Psoas muscle (tissue), 8 donors: ENCODE measurements at places on chromosomes 16 and 17.

GRCh38 chr16:85650135-85650843 lies 37.2 kb downstream of the GSE1 start:
- no peak for DNase-seq

- DNase-seq, result no peak
Observed at GRCh38 chr17:3658784-3659449, 9.5 kb downstream of the TAX1BP3 start.

DNA sequence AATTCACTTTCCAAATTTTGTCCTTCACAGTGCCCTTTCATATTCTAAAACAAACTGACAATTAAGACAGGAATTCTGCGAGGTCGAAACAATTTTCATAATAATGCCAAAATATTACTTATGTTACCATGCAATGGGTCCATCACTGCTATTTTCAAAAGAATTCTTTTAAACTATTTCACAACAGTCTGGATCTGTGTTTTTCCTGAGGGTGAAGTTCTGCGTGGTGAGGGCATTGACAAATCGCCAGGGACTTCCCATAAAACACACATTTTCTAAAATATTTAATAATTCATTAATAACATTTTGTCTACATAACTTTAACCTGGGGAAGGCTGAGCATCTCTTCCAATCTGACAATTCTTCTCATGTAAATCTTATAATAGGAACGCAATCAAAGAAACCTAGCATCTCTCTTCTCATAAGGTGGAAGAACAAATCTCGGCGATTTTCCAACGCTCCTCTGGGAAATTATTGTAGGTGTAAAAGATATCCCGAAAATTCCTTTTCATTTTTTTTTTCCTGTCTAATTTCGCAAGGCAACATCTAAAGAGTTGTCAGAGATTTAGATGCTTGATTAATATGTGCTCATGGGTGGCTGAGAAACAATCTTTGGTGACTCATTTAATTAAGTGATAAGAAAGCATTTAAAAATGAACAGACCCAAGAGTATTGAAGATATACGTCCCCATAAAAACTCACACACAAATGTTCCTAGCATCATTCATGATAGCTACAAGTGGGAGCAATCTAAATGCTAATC lies 41.5 kb downstream of the CALB2 start:
- no peak for DNase-seq

DNA sequence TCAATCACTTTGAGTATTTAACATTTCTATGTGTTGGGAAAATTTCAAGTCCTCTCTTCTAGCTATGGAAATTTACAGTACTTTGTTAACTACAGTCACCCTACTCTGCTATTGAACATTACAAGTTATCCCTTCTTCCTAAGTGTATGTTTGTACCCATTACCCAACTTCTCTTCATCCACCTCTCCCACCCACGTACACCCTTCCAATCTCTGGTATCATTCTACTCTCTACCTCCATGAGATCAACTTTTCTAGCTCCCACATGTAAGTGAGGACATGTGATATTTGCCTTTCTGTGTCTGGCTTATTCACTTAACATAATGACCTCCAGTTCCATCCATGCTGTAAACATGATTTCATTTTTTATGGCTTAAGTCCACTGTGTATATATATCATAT lies 3.2 kb upstream of the ZNF688 start:
- no peak for DNase-seq

DNA sequence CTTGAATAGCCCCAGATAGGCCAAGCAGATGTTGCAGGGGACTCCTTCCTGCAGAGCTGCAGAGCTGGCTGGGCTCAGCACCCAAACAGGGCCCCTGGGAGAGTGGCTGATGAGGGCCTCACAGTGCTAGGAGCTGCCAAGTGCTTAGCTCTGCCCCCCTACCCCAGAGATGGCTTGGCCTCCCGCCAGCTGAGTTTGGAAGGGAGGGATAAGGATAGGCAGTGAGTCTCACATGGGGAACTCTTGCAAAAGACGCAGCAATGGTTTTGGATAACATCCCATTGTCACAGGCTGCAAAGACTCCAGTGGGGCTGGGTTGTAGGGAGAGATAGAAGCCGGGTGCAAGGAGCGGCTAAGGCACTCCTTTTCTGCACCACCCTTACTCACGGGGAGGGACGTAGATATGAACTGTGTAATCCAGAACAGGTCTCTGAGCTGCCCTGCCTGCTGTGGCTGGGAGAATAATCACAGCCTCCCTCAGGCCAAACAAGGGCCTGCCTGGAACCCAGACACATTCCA lies 52.9 kb upstream of the MAF start:
- peak; percentile 35 for DNase-seq

GRCh38 chr17:79045001-79045729 lies 21.2 kb downstream of the C1QTNF1 start:
- no peak for DNase-seq

GRCh38 chr17:50125420-50125997 lies 4.5 kb downstream of the SAMD14 start:
- DNase-seq, result no peak

GRCh38 chr17:68591583-68591982 lies 9.6 kb downstream of the FAM20A start:
- DNase-seq, result peak; percentile 80

- DNase-seq, result no peak
Observed at GRCh38 chr17:66717641-66718058, 117.3 kb upstream of the CACNG5 start.

GRCh38 chr17:81539961-81540675 lies 11.9 kb downstream of the FSCN2 start:
- no peak for DNase-seq

- no peak for DNase-seq
Observed at GRCh38 chr16:11556945-11557720, 29.6 kb downstream of the LITAF start.

DNA sequence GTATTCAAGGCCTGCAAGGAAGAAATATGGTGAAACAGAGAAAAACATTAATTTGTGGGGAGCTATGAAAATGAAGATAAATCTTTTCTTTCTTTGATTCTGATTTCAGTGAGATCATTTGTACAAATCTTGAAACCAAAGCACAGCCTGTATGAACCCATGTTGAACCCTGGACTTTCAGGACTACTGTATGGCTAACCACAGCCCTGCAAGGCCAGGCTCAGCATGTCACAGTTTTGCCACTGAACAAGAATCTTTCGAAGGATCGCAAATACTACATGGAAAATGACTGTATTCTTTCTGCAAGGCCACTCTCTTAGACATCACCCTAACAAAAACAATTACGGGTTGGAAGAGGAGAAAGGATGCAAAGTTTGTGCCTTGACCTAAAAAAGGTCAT lies 161.7 kb upstream of the MAF start:
- no peak for DNase-seq

DNA sequence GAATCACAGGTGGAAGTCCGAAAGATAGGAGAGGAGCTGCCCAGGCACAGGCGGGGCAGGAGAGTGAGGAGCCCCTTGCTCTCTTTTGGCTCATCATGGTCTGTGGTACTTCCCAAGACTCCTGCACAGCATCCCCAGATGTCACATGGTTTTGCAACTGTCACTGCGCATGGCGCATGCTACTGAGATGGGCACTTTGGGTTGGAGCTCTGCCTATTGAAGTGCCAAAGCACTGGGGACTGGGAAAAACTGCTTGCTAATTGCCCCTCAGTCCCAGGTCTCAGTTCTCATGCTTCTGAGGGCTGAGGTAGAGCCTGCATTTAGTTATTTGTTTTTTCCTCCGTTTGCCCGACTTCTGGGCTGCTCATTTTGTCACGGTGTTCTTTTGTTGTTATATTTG lies 156.8 kb upstream of the CDH13 start:
- DNase-seq, result no peak

- no peak for DNase-seq
Observed at GRCh38 chr17:50051606-50052005, 4.3 kb upstream of the ITGA3 start.

DNA sequence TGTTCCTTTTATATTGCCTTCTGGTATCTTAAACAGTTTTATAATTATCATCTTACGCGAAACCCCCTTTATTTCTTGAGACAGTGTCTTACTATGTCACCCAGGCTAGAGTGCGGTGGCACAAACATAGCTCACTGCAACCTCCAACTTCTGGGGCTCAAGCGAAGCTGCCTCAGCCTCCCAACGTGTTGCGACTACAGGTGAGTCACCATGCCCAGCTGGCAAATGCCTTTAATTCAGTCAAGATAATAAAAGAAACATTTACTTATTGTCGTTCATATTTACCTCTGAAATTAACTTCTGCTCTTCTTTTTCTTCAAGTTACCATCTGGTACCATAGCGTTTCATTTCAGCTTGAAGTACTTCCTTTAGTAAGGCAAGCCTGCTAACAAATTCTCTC lies 43.9 kb downstream of the FBXL20 start:
- DNase-seq, result no peak

GRCh38 chr16:84266451-84266850 lies 26.6 kb upstream of the KCNG4 start:
- no peak for DNase-seq

DNA sequence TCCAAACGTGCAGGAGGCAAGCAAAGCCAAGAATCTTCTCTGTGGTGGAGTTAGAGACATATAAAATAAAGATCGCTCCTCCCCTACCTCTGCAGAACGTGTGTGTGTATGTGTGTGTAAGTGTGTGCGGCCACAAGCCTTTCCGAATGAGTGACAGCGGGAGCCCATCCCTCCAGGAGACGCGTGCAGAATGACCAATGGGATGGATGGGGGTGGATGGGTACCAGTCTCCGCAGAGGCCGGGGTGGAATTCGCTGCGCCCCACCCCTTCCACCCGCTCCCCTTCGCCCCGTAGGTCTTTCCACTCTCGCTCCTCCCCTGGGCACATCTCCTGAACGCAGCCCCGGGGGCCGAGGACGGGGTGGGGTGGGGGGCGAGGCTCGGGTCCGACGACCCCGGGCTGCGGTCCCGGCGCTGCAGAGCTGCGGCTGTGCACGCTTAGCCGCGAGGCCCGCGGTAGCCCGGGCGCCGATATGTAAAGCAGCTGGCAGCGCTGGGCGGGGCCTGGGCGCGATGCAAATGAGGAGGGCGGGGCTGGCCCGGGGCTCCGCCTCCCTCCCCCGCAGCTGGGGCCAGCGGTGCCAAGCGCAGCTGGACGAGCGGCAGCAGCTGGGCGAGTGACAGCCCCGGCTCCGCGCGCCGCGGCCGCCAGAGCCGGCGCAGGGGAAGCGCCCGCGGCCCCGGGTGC lies at the start of gene PRKCB:
Gene PRKCB (plus strand): TSS at position 594 of the 688 bp plus-strand sequence.
- DNase-seq, result peak; percentile 81

DNA sequence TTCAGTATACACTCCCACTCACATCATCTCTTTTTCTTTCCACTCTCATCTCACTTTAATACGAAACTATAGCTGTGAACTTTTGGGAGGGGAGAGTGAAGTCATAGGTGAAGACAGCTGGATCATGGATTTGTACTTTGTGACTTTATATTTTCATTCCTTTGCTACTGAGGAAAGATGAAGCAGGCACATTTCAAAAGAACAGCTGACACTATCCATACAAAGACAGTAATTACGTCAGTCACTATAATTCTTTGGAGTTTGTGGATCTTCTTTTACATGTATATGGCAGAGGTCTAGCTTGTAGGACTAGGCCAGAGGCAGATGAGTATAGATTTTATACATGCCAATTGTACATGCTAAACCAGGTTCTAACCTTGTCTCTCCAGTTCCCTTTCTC lies 346.3 kb downstream of the BCAS3 start:
- DNase-seq, result no peak

DNA sequence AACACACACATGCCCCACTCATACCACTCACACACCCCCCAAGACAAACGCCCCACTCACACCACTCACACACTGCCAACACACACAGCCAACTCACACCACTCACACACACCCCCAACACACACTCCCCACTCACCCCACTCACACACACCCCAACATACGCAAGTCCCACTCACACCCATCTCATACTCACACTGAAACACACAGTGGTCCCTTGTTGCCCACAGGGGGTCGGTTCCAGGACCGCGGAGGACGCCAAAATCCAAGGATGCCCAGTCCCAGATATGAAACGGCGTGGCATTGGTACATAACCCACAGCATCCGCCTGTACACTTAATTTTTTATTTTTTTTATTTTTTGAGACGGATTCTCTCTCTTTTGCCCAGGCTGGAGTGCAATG lies 20.9 kb downstream of the RNF213 start:
- DNase-seq, result peak; percentile 32

DNA sequence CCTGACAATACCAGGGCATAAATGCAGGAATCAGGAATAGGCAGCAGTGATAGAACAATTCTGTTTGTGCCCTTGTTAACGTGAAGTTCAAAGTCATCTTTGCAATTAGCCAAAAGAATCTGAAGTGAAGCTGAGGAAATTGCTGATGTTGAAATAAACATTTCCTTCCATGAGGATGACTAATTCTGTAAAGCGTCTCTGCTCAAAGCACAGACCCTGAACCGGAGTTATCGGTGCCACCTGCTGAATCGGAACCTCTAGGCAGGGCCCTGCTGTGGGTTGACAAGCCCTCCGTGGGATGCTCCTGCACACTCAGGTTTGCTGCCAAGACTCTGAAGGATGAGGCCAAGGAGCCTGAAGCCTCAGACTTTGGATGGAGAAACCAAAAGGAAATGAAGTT lies 37.0 kb upstream of the CDH1 start:
- DNase-seq, result no peak

DNA sequence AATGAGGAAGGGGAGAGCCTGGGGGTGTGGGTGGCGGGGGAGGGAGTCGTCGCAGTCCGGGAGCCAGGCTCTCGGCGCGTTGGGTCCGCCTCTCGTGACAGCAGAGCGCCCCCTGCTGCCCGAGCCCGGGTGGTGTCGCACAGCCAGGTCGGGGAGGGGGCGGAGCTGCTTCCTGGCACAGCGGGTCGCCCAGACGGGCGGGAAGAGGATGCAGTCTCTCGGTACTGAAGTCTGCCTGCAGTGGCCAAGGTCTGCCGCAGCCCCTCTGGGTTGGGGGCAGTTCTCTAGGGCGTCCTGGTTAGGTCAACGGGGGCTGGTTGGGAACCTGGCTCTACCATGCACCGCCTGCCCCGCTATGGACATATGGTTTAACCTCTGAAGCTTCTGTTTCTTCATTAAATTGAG lies 38.2 kb upstream of the CCDC182 start:
- peak; percentile 85 for DNase-seq

- DNase-seq, result peak; percentile 75
Observed at GRCh38 chr16:88062341-88063210, 111.3 kb downstream of the BANP start.

DNA sequence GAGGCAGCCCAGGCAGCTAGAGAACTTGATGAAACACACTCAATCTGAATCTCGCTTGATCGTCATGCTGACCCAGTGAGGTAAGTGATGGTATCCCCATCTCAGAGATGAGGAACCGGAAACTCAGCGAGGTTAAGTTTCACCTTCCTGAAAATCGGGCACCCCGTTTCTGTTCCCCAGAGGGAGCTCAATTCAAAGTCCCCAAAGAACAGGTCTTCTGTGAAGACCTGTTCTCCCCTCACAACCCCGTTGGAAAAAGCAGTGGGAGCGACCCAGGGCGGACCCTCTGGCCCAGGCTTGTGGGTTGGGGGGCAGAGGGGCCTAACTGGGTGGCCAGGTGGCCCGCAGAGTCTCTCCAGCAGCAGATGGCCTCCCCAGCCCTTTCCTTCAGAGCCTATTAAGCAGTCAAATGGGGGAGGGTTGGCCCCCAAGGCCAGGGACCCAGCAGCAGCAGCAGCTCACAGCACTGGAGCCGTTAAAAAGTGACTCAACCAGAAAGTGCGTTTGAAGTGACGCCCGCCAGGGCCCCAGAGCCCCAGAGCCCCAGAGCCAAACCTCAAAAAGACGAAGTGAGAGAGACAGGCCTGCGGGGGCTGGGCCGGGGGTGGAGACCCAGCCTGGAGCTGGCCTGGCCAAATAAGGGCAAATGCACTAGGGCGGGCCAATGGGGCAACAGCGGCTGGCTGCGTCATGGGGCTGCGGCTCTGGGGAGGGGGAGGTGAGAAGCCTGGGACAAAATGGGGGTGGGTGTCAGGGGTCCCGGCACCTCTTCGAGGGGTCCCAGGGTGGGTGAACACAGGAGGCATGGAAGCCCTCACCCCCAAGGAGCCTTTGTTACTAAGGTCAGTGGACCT lies 9.2 kb upstream of the TSPOAP1 start:
- DNase-seq, result peak; percentile 78

GRCh38 chr17:289409-289808 lies 63.2 kb downstream of the RPH3AL start:
- no peak for DNase-seq
